ENCODE measurements at places on chromosomes 3 and 15.
A peak's percentile ranks its signal among the peaks of the same experiment; 100 is the strongest.

GRCh38 chr3:195546130-195546560 lies 3.0 kb upstream of the PPP1R2 start:
- DNase-seq, result peak; percentile 85

GRCh38 chr3:77038468-77038929 lies 1.4 kb upstream of the ROBO2 start:
- DNase-seq, result peak; percentile 81

DNA sequence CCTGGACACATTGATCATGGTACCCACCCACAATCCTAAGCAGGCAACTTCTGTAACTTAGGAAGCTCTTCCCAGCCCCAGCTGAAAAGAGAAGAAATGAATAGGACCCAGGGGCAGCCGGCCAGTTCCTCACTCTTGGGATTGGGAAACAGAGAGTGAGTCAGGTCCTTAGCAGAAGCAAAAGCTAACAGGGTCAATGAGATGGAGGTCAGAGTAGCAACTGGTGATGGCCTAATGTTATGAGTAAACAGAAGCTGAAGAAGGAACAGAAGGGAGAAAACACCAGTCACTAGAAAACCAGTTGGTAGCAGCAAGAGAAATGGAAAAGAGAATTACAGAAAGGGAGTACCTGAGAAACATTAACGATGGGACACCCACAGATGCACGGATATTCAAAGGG lies 20.0 kb downstream of the RIOX2 start:
- peak; percentile 45 for DNase-seq

DNA sequence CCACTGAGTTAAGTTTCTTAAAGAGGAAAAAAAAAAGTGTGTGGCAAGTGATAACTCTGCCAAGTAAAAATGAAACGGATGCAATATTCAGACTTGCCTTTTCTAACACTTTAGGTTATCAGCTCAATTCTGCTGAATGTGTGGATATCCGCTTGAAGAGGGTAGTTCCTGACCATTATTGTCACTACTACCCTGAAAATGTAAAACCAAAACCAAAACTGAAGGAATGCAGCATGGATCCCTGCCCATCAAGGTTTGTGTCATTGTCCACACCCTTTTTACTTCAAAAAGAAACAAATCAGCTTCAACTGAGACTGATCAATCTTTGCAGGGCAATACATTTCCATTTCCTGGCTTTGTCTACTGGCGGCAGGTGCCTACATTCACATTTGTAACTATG lies 236.1 kb downstream of the ADAMTSL3 start:
- no peak for DNase-seq
